ENCODE measurements at places on chromosomes 11 and 22.

- DNase-seq = no peak
These were observed 197.1 kb downstream of the ETS1 start for GRCh38 chr11:128390246-128390645.

DNA sequence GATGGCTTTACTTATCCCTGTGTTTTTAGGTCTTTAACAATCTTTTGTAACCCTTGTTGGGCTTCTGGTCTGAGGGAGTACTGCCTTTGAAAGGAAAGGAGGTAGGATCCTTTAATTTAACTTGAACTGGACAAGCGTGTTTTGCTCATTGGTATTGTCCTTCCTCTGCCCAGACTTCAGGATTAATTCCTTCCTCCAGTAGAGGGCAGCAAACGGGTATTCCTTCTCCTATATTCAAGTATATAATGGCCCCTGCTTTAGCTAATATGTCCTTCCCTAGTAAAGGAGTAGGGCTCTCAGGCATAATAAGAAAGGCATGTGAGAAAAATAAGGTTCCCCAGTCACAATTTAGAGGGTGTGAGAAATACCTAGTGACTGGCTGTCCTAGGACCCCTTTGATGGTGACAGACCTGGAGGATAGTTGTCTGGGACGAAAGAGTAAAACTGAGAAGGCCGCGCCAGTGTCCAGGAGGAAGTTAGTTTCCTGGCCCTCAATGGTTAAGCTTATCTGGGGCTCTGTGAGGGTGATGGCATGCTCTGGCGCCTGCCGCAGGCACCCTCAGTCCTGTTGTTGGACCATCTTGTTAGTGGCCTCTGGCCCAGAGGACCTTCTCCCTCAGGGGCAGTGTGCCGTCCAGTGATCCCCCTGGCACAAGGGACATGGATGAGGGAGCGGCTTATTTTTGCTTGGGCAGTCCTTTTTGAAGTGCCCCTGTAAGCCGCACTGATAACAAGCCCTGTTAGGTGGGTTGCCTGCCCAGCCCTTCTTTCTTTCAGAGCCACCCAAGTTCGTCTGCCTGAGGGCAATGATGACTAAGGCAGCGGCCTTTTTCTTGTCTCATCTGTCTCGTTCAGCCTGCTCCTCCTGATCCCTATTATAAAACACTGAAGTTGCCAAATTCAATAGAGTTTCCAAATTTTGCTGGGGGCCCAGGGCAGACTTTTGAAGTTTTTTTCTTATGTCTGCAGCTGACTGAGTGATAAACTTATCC lies 51.8 kb downstream of the C11orf71 start:
- DNase-seq = peak; percentile 55

DNA sequence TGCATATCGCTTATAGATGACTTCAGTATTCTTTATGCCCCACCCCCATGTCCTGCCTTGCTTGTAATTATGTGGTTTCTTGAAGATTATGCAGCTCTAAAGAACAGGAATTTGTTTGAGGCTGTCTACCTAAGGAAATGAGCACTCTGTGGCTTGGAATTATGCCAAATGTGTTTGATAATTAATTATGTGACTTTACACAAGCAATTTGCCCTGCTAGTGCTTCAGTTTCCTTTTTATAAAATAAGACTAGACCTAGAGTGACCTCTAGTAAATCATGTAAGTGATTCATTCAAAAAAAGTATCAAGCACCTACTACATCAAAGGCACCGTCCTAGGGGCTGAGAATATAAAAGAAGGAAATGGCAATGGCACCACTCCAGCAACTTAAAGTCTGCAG lies 491.5 kb upstream of the KIRREL3 start:
- no peak for DNase-seq

GRCh38 chr11:8066911-8067455 lies 14.0 kb upstream of the TUB start:
- no peak for DNase-seq

DNA sequence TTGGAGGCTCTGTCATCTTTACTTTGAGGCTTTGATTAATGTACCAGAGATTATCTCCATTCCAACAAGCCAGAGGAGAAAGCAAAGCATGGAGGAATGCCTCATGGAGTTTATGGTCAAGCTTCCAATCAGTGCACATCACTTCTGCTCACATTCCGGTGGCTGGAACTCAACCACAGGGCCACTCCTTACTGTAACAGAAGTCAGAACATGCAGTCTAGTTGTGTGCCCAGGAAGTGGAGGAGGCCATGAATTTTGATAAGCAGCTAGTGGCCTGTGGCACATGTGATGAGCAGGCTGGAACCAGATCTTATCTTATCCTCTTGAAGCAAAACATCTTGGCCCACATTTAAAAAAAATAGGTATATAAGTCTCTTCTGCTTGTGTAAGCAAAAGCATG lies 258.9 kb upstream of the ARHGAP20 start:
- no peak for DNase-seq

GRCh38 chr11:35233518-35233917 lies 94.5 kb downstream of the CD44 start:
- DNase-seq = no peak

GRCh38 chr22:47297261-47298016 lies 535.0 kb downstream of the TBC1D22A start:
- DNase-seq = no peak

DNA sequence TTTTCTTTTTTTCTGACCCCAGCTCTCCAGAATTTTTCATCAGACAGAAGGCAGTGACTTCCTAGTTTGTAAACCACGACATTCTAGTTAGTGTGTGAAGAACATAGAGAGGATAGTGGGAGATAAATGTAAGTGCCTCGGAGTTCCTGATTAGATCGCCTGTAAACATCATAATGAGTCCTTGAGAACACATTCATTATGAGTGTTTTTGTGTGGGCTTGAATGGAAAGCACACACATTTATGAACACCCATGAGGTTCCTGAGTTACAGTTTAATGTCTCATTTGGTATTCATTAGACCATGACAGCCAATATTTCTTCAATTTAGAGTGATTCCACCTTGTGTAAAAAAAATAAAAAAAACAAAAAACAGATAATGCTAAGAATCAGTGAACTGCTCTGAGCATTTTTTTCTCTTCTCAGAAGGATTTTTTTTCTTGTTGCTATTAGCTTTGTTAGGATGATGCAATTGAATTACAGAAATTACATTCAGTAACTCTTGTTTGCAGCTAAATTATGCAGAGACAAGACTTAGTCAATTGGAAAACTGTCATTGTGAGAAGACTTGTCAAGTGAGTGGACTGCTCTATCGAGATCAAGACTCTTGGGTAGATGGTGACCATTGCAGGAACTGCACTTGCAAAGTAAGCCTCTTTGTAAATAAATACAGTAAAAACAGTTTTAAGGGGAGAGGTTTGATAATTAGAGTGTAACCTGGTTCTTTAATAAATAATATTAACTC lies 257.6 kb downstream of the NELL1 start:
- DNase-seq = no peak

GRCh38 chr22:46969491-46969890 lies 207.0 kb downstream of the TBC1D22A start:
- peak; percentile 38 for DNase-seq

- no peak for DNase-seq
These were observed 13.6 kb upstream of the PHOX2A start for GRCh38 chr11:72257570-72257969.

DNA sequence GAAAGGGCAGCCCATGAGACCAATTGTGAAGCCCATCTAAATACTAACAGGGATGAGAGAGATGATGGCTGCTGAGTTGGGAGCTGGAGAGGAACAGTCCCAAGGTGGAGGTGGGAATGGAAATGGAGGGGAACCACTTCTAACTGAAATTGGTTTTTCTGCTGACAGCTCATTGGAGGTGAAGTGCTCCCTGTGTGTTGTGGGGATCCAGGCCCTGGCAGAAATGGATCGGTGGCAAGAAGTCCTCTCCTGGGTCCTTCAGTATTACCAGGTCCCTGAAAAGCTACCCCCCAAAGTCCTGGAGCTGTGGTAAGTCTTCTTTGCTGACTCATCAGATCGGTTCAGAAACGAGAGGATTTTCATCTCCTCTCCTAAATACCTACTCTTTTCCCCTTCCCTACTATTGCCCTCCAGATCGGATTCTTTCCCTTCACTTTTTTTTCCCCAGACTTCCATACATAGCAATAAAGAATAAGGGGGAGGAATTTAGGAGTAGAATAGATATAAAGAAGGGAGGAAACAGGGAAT lies 2.0 kb downstream of the PEX26 start:
- no peak for DNase-seq

DNA sequence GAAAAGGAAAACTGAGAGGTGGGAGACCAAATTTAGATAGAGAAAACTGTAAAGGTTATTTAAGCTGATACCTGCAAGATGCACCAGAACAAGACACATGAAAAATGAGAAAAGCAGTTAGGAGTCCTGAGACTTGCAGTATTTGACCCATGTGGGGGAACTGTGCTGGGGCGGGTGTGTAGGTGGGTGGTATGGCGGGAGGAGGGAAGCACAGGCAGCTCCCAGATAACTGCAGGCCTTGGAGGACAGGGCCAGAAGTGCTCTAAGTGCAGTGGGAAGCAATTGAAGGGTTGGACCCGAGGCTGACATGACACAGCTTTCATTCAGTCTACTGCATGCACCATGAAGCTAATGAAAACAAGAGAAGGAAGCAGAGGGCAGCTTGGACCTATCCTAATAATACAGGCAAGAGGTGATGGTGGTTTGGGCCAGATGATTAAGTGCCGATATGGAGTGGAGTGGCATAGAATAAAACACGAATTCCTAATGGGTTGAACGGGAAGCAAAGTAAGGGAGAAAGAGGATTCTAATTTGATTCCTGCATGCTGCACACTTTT lies 48.0 kb upstream of the ANO3 start:
- no peak for DNase-seq

DNA sequence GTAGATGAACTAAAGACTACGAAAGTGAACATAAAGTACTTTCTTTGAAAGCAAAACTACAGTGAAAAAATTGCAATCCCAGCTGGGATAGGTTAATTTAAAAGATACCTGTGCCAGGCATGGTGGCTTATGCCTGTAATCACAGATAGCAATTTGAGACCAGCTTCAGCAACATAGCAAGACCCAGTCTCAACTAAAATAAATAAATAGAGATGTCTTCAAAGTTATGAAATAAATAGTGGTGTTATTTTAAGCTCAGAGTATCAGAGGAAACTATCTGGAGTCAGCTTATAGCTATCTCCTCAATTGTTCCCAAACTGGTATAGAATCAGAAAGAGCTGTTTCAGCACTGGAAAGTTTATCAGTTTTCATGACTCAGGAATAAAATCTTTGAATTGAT lies 17.3 kb upstream of the MMP13 start:
- no peak for DNase-seq

GRCh38 chr11:85756401-85757200 lies 54.3 kb downstream of the SYTL2 start:
- peak; percentile 58 for DNase-seq

- no peak for DNase-seq
These were observed 109.1 kb upstream of the TIMP3 start for GRCh38 chr22:32692371-32692770.

DNA sequence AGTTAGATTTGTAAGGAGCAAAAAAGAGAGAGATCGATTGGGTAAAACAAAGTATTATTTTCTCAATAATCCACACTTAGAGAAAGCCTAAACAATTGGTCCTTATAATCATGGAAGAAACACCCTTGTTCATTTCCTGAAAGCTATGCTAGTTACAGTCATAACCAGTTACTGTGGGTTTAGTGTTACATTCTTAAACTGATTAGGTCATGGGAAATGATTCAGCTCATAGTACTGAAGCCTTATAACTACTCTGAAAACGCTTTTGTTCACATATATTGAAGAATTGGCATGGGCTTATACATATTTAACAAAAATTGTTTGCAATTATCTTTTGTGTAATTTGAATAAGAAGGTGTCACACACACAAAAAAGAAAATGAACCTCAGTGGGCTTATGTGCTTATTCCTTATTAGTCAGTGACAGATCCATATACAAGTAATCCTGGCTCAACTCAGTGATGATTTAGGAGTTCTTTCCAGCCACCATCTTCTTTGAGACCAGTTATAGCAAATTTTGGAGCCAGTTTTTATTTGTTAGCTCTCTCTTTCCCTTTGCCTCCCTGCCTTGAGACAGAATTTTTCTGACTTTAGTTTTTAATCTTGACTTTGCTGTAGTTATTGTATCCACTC lies 198.5 kb upstream of the CTSC start:
- no peak for DNase-seq

GRCh38 chr11:123260511-123261211 lies 65.6 kb upstream of the CLMP start:
- DNase-seq = no peak

DNA sequence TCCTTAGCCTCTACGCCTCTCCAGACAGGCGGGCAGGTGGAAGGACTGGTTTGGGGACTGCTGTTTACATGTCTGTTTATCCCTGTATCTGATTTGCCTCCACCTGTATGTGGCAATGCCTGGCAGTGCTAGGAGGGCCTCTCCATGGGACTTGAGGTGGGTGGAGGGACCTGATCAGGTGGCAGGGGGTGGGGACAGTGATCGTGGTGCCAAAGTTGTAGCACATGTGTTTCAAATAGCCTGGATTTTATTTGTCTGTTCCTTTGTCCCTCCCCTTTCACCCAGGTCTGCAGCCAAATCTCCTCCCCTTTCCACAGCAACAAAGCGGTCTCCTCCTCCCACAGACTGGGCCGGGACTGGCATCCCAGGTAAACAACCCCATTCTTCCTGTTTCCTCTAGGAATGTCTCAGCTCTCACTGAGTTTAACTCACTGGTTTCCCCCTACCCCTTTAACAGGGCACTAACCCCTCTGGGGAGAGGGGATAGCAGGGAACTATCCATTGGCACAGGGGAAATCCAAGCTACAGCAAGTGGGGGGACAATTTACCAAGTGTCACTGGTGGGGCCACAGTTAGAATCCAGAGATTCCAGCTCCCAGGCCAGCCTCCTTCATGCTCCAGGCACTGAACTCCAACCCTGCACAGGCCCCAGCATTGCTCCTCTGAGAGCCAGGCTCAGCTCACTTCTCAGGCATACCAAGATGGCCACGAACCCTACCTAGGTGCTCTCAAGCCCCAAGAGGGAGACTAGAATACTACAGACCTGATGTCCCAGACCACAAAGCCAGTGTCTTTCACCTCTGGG lies 22.9 kb upstream of the TLCD5 start:
- DNase-seq = no peak

- DNase-seq = peak; percentile 54
These were observed 592 bp downstream of the EEF1G start for GRCh38 chr11:62573006-62573591.

GRCh38 chr11:8691601-8692000 lies 9.0 kb downstream of the RPL27A start:
- DNase-seq = no peak

GRCh38 chr11:13899603-13900002 lies 62.9 kb upstream of the SPON1 start:
- no peak for DNase-seq

DNA sequence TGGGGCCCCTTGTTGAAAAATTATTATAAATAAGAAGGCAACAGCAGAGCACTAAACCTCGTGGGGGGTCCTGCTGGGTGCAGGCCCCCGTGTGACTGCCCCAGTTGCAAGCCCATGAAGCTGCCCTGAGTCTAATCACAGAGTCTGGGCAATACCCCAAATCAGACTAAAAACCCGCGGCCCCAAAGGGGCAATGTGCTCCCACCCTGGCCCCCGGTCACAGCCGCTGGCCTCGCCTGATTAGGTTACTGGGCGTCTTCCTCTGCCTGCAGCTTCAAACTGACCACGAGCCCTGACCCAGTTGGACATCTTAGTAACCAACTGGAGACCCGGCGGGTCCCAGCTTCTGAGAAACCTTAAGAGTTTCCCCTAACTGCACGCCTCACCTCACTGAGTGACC lies 1.6 kb downstream of the CXCR5 start:
- DNase-seq = no peak

All from activated CD8-positive, alpha-beta T cell treated with anti-CD3 and anti-CD28 coated beads, Interleukin-2, amount 10 ng/mL, durations not matched to agents 7 days and 5 days (primary cell).